ENCODE measurements at places on chromosomes 5 and 9.
A peak's percentile ranks its signal among the peaks of the same experiment; 100 is the strongest.

GRCh38 chr9:111096051-111096450 lies 57.8 kb upstream of the LPAR1 start:
- DNase-seq: no peak

DNA sequence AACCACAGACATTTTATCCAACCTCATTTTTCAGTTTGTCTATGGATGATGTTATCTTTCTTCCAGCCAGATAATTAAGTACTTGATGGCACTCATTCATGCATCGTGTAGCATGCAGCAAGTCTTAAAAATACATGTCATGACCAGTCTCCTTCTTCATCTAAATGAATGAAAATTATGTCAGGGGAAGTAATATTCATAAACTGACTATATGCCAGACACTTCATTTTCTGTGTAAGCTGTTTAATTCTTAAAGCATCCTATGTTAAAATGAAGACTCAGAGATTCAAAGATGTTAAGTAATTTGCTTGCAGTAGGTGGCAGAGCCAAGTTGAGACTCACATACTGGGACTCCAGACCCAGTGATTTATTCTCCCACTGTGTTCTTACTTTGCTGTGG lies 181.7 kb upstream of the CD180 start:
- DNase-seq: no peak

DNA sequence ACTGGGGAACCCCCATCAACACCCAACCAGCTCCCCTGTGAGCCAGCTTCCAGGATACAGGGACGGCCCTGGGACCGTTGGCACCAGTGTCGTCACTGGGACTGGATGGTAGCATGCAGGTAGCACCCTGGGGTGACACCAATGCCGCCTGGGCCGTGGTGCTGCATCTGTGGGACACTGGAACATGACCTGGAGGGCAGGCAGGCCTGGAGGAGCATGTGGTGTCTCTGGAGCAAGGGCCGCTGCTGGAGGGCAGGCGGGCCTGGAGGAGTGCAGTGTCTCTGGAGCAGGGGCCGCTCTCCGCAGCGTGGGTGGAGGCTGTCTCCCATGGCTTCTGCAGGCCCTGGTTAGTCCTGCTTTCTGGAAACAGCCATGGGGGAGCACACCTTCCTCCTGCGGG lies 13.1 kb downstream of the LPCAT1 start:
- no peak for DNase-seq

- DNase-seq: no peak
Observed at GRCh38 chr5:29796013-29796412, 1397.5 kb upstream of the CDH6 start.

DNA sequence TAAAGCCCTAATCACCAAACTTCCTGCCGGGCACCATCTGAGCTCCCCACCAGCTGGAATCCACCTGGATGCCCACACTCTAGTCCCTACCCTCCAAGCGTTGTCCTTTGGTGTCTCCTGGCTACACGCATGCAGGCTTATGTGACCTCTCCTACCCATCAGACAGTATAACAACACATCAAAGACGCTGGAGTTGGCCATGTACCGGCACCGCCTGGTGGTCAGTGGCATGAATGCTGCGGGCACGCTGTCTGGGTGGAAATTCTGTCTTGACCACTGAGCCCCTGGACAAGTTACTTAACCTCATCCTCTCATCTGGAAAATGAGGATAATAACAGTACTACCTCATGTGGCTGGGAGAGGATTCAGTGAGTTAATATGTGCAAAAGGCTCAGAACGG lies 23.4 kb upstream of the CORO2A start:
- no peak for DNase-seq

- DNase-seq: peak; percentile 59
Observed at GRCh38 chr5:134140530-134141201, 26.2 kb downstream of the TCF7 start.

DNA sequence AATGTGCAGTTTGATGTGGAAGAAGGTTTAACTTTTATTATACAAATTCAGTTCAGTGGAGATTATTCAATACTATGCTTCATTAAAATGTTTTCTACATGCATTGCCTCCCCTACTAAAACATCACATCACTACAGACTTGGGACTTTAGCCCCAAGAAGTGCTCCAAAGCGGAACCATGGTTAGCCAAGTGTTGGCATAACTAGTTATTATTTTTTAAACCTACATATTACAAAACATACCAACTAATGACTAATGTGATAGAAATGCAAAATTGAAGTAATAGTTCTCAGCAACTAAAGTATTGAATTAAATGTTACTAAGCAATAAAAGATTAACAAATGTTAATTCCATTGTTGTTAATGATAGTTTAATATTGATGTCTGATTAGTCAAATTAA lies 74.5 kb downstream of the XRCC4 start:
- no peak for DNase-seq

DNA sequence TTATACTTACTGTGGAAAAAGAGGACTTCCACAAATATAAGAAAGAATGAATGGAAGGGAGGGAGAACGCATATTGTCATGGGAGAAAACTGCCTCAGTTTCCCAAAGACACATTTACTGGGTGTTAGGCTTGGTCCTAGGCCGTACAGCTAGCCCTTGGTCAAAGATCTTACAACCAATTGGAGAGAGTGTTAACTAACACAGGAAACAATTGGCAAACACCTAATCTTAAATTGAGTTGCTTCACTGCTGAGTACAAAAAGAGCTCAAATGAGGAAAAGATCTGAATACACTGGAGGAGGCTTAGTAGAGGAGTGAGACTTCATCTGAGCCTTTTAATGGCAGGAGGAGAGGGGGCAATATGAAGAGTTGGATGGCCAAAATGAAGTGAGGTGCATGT lies 161.7 kb downstream of the GLIS3 start:
- no peak for DNase-seq

Measured in activated CD4-positive, alpha-beta T cell treated with anti-CD3 and anti-CD28 coated beads, Interleukin-2, amount 50 U/mL, for 4 hours (primary cell).